Left lobe of liver (tissue), 2 donors: ENCODE measurements at places on chromosomes 3 and 15. TPM values are rescaled to one million over a fixed set of nuclear protein-coding genes. Genes with fewer than 3 reads are reported as not detected.

DNA sequence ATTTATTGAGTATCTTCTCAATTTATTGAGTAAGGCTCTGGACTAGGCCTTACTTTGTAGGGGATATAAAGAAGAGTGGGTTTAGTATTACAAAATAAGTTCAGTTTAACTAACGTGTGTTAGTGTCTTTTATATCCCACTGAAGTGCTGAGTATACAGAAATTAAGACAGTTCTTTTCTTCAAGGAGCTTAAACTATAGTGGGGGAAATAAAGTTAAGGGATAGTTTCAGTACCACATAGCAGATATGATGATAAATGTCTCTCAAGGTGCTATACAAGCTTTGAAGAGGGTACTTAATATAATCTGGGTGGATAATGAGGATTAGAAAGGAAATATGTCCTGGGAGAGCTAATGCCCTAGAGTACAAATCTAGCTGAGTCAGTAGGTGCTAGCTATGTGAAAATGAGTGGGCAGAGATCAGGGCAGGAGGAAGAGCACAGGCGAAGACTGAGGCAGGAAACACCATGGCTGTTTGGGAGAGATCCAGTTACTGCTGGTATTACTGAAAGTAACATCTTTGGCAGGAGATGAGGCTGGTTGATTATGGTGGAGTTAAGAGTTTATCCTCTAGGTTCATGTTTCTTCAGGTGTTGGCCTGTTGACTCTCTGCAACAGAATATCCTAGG lies 46.0 kb downstream of the TEX9 start:
- no peak for DNase-seq

DNA sequence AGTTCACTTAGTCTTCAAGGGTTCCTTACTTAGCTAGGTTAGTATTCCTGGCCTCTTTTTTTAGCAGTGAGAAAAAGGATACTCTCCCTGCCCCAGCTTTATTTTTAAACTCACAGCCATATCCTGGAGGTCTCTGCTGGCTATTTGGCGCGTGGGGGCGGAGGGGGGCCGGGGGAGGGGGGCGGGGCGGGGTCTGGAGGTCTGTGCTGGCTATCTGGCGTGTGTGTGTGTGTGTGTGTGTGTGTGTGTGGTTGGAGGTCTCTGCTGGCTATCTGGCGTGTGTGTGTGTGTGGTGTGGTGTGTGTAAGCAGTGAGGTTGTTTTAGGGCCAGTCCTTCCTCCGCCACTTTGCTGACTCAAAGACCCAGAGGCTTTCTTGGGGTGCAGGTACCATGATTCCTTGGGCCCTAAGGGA lies 579 bp upstream of the PLAAT1 start:
- DNase-seq = no peak

DNA sequence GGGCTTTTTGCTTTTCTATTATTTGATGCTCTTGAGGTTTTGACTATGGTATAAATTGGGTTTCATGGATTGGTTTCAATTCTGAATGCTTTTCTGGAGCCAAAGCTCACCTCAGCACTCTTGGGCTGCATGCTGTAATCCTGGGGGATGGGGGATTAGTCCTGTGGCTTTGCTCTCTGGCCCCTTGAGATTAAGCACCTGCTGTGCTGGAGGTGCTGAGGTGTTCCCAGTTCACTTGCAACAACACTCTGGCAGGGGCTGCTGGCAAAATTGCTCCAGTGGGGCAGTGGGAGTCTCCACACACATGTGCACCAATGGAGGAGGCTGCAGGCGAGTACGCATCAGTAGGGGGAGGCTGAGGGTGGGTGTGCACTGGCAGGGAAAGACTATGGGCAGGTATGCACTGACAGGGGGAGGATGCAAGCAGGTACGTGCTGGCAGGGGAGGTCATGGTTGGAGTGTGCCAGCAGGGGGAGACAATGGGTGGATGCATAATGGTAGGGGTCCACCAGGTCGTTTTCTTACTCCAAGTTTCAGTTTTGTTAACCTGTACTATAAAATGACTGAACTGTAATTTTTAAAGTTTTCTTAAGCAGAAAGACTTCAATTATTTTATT lies 489.2 kb downstream of the FGF12 start:
- DNase-seq = no peak

DNA sequence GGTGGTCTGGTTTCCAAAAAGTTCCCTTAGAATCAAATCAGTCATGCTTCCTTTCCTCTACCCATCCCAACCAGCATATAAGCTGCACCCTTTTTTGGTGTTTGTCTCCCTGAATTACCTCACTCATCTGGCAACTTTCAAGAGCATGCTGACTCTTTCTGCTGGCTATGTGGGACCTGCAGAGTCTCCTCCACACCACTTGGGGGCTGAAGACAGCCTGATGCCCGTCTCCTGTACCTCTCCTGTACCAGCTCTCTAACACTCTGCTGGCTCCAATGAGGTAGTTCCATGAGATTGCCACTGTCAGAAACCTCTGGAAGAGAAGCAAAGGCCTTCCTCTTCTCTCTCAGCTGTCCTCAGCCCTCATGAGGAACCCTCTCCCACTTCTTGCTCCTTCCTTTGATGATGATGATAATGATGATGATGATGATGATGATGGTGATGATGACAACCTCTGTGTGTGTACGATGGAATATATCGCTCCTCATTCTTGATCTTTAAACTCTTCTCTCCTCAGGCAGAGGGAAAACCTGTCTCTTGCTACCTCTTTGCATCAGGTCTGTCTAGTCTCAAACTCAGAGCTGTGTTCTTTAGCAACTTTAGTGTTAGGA lies 257.5 kb downstream of the ZNF621 start:
- DNase-seq = no peak

- DNase-seq = no peak
Observed at GRCh38 chr3:151265166-151265565, 13.2 kb downstream of the P2RY14 start.

GRCh38 chr15:40927873-40928806 lies 1.0 kb upstream of the DLL4 start:
- DNase-seq = no peak

GRCh38 chr3:4817128-4817527 lies 162.1 kb upstream of the BHLHE40 start:
- no peak for DNase-seq

GRCh38 chr3:89332386-89332785 lies 225.0 kb downstream of the EPHA3 start:
- no peak for DNase-seq

DNA sequence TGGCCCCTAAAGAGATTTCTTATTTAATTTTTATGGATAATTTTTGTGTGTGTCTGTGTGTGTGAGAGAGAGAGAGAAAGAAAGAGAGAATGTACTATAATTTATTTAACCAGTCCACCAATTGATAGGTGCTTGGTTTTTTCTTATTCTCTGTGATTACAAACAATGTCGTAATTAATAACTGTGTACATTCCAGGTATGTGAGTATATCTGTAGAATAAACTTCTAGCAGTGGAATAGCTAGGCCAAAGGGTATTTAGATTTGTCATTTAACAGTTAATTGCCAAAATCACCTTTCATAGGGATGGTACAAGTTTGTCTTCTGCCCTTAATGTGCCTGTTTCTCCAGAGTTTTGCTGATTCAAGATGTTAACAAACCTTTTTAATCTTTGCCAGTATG lies 35.3 kb downstream of the FOXL2 start:
- DNase-seq = no peak

GRCh38 chr3:32288819-32289218 lies 50.3 kb downstream of the CMTM8 start:
- DNase-seq = no peak

DNA sequence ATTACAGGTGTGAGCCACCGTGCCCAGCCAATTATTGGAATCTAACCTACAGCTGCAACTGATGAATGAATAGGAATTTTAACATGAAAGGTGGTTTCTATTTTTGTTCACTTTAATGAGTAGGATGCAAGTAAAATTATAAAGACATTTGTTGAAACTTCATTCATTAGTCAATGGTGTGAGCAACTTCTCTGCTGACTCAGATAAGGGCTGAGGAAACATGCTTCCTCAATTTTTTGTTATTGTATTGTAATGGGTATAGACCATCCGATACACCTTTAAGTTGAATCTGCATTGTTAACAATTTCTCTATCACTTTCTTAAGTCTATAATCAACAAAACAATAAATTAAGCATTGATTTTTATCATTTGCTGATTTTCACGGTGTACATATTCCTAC lies 127.8 kb downstream of the STAG1 start:
- no peak for DNase-seq

DNA sequence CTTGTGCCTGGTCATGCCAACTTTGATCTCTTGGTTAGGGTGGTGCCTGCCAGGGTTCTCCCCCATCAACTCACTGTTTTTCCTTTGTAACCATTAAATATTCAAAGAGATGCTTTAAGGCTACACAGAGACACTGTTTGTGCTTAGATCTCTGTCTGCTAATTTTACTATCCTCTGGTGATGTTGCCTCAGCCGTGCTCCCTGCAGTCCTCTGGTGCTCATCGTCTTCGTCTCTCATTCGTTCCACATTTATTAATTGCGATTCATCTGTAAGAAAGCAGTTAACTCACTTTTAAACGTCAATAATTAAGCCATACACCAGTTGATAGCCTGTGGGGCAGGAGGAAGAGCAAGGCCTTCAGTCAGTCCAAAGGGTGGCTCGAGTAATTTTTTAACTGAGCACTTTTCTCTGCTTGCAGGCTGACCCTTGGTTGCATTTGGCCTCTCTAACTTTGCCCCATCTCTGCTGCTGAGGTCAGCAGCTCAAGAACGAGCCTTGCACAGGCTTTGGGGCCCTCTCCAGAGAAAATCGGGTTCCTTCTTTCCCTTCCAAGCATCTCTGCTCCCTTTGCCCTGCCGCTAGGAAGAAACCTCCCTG lies 62.9 kb downstream of the KLF15 start:
- DNase-seq = peak; percentile 67

DNA sequence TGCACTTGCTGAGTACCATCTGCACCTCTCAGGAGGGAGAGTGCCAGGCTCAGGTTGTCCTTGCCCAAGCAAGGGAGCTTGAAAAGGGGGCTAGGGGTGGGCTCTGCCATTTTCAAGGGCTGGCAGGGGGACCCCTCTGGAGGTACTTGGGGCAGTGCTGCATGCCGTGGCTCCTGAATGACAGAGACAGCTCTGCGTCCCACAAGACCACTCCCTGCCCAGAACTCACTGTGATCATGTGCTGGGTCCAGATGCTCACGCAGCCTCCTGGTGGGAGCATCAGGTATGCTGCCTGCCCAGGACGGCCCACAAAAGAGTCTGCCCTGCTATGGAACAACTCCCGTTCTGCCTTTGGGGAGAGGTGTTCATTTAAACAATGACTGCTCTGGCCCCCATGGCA lies 165.2 kb downstream of the GOLGA6L4 start:
- DNase-seq = no peak

DNA sequence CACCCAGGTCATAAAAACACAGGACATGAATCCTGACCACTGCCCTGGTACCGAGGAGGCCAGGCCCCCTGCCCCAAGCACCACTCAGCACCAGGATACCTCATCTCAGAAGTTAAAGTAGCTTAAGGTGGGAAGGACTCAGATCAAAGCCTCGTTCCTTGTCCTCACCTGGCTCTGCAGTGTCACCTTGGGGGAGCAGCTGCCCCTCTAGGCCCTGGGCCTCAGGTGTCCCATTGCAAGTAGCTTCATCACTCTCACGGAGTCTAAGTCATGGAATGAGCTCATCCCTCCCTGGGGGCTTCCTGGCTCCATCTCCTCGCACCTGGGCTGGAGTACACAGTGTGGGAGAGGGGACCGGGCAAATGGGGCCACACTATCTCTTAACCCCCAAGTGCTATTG lies 148.0 kb downstream of the TPRA1 start:
- no peak for DNase-seq

DNA sequence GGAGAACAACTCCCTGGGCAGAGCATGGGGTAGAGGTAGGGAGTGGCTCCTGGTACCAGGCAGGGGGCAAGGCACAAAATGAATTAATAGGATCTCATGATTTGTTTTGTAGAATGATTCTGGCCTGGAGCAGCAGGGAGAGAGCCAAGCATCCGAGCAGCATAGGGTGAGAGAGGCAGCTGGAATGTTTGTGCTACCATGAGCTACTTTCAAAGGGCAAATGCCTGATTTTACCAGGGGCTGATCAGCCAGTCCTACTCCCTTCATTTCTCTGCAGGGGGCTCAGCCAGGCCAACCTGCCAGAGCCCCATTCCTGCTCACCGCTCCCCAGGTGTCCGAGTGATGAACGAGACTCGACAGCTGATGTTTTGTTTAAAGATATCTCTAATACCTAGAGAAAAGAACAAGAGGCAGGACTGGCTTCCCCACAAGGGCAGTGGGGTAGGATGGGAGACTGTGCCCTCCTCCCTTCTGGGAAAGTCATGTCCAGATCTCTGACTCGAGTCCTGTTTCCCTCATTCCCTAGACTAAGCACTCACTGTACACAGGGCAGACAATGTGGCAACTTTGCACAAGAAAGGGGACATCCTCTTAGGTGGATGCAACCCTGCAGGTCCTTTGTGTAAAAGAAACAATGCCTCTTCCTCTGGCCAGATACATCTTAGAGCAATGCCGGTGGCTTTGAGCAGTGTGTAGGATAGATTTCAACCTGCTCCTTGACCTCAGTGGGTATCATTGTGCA lies 12.9 kb downstream of the DUOX2 start:
- DNase-seq = no peak

DNA sequence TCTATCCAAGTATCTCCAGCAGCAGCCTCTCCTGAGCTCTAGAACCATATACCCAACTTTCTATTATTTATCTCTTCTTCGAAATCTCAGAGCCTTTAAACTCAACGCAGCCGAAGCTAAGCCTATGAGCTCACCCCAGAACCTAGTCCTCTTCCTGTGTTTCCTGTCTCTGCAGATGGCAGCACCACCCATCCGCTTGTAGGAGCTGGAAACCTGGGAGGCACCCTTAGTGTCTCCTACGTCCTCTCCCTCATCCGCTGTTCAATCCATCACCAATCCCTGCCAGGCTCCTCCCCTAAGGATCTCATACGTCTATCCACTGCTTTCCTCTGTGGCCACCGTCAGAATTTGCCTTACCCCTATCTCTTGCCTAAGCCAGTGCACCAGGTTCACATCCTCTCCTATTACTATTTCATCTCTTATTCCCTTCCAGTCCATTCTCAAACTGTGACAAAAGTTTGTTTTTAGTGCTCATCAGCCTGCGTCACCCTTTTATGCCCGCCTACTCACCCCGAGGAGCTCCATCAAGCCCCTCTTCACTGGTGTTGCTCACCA lies 9.6 kb downstream of the VGLL4 start:
- DNase-seq = no peak

GRCh38 chr3:72517336-72517735 lies 330.9 kb downstream of the SHQ1 start:
- DNase-seq = no peak

DNA sequence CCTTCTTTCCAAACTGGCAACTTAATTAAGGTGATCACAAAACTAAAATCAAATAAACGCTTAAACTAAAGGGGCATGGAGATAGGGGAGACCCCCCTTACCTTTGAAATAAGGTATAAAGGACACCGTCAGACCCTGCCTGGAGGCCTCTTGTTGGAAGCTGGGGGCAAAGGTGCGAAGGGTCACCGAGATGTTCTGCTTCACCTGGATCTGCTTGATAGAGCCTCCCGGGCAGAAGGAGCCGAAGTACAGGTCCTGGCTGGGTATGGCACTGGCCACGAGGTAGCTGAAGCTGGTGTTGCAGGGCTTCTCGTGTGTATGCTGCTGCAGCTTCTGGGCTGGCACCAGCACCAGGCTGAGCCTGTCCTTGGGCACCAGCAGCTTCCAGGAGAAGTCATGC lies 53.0 kb downstream of the CDCP1 start:
- DNase-seq = no peak

Gene SEMA3G
- 0.93 TPM for total RNA-seq

Gene GOLGA6L7
- total RNA-seq = not detected

Gene NR2E3
- total RNA-seq = 0.33 TPM

Gene EXD1
- not detected for total RNA-seq

Gene FAM3D
- 0.13 TPM for total RNA-seq

Gene ERICH6
- total RNA-seq = not detected

Gene TRH
- not detected for total RNA-seq

Gene MESP2
- 0.15 TPM for total RNA-seq

Gene SEC62
- 103 TPM for total RNA-seq

Gene FBXL22
- 0.53 TPM for total RNA-seq
